Adrenal gland (tissue), 19 donors: ENCODE measurements at places on chromosomes 13 and 19. TPM values are rescaled to one million over a fixed set of nuclear protein-coding genes. Genes with fewer than 3 reads are reported as not detected.
A peak's percentile ranks its signal among the peaks of the same experiment; 100 is the strongest.

- H3K27ac ChIP-seq = peak overlapping the region; percentile 7
- no peaks in the 10 kb centered on the region for H3K27me3 ChIP-seq
- peak overlapping the region; percentile 87 for H3K4me3 ChIP-seq
- no peaks in the 10 kb centered on the region for H3K36me3 ChIP-seq
Observed at GRCh38 chr13:102799426-102800144, 666 bp downstream of the BIVM start.

GRCh38 chr13:89432997-89433396, 1761.8 kb downstream of the SLITRK5 start:
- DNase-seq = no peak
- no peak overlapping the region for H3K4me3 ChIP-seq
- H3K27ac ChIP-seq = no peak overlapping the region
- no peaks in the 10 kb centered on the region for H3K27me3 ChIP-seq
- no peaks in the 10 kb centered on the region for H3K4me1 ChIP-seq
- no peaks in the 10 kb centered on the region for H3K36me3 ChIP-seq

DNA sequence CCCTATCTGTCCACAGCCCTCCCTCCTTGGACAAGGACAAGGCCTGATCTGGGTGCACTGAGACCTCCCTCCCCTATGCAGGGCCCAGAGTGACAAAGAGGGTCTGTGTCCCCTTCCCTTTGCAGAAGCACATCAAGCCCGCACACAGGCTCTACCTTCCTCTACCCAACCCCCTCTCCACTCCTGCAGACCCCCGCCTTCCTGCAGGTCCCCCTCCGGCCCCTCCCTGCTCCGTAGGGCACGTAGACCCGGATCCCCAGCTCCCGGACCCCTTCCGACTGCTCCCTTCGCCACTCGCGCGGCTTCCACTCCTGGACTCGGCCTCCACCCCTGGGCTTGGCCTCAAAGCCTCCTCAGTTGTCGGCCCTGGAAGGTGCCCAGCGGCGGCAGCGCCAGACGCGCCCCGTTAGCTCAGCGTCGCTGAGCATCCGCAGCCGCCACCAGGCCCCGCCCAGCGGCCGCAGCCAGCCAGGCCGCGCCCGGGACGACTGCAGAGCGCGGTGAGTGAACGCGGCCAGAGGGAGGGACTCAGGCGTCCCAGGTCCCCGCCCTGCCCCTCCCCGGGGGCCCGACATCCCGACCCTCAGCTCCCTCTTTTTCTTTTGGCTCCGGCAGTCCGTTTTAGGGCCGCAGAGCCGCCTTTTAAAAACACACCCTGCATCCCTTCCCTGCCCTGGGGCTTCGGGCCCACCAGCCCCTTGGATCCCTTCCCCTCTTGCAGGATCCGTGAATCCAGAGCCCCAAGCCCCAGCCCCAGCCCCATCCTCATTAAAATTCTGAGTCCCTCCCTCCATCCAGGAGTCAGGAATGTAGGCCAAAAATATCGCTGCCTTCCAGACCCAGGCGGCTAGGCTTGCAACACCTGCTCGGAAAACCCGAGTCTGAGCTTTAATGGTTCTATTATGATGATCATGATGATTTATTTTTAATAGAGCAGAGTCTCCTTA, 1.5 kb upstream of the MYADM start:
- H3K27ac ChIP-seq = peak overlapping the region; percentile 81
- no peaks in the 10 kb centered on the region for H3K27me3 ChIP-seq
- no peaks in the 10 kb centered on the region for H3K36me3 ChIP-seq
- peaks cover 8% of the 10 kb centered on the region for H3K4me1 ChIP-seq
- DNase-seq = no peak
- no peak overlapping the region for H3K4me3 ChIP-seq

DNA sequence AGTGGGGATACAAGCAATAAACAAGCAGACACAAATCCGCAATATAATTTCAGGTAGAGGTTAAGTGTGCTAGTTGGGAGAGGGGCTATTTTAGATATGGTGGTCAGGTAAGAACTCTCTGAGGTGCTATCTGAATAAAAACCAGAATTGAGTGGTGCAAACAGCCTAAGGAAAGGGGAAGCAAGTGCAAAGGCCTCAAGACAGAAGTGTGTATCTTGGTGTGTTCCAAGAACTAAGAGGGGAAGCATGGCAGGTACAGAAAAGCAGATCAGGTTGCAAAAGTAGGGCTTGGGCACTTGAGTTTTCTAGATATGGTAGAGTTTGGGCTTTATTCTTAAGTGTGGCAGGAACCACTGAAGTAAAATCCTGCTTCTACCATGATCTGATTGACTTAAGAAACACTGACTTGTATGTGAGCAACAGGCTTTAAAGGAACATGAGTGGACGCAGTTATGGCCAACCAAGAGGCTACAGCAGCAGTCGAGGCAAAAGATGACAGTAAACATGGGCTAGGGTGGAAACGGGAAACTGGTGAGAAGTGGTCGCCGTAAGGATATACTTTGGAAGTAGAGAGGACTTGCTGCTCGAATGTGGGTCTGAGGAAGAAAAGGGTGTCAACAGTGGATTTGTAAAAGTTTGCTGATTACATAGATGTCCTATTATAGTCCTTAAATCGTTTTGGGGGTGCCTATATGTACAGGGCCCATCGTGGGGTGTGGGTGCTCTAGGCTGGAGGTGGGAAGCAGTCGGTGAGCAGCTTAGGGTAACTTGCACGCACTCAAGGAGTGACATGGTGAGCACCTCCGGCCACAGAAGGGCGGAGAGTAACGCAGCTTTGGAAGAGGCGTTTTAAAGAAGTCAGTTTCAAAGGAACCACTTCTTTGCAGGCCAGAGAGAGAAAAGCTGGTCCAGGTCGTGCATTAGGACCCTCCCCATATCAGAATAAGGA, 677 bp downstream of the TGDS start:
- peaks cover 4% of the 10 kb centered on the region for H3K4me1 ChIP-seq
- DNase-seq = peak; percentile 20
- H3K4me3 ChIP-seq = peak overlapping the region; percentile 90
- H3K27ac ChIP-seq = no peak overlapping the region

The A1BG gene
- total RNA-seq = 1.6 TPM

The VSTM1 gene
- total RNA-seq = not detected
